ENCODE measurements at places on chromosomes 2 and 18.

GRCh38 chr2:218152777-218153176, 14.0 kb downstream of the CXCR1 start:
- no peak for DNase-seq

DNA sequence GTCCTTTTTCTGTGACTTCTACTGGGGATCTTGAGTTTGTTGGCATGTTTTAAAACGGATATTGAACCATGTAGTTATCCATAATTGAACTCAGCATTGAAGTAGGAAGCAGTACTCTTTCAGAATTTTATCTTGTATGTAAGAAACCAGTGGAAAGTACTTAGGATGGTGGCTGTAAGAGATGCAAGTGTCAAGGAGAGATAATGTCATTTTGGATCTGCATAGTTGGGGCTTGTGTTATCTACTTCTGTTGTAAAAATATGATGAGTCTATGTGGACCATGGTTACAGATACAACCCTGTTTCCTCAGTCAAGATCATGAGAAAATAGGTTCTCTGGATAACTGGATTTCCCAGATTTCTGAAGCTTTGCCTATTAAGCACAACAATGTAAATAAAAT, 113.7 kb downstream of the NAB1 start:
- no peak for DNase-seq

- DNase-seq: peak; percentile 20
These were observed 199.2 kb upstream of the NT5C1B start for GRCh38 chr2:18788592-18788991.

DNA sequence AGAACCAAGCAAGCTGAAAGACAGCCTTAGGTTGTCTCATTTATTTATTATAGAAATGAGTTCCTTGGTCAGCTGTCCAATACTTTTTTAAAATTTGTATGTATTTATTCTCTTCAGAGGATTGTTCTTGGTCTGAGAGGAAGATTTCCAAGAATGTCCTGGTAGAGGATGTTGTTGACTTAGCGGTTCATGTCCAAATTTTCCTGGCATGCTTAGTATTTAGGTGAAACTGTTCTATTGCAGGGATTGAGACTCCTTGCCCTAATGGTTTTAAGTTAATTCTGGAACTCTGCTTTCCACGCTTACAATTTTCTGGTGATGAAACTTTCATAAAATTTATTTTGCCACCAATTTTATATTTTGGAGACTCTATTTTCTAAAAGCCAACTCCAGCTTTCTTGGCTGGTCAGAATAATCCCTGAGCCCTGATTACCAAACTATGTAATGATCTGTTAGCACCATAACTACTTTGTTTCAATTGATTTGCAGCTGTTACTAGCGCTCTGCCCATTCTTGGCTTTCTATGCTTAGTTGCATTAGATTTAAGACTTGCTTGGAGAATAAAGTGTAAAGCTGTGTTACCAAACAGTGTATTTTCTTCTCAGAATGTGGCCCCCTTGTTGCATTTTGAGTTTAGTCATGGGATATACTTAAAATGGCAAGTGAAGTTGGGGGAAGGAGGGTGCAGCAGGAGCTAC, 1868.8 kb upstream of the CELF4 start:
- DNase-seq: no peak

Data from NCI-H446 (cell line).